WTC11 (cell line): ENCODE measurements at places on chromosomes 16 and 17. TPM values are rescaled to one million over a fixed set of nuclear protein-coding genes. Genes with fewer than 3 reads are reported as not detected.

The FGF11 gene
- total RNA-seq: 19.8 to 29.1 TPM (median 28.0 TPM) in 3 replicates

The EPX gene
- total RNA-seq: not detected in 3 replicates

DNA sequence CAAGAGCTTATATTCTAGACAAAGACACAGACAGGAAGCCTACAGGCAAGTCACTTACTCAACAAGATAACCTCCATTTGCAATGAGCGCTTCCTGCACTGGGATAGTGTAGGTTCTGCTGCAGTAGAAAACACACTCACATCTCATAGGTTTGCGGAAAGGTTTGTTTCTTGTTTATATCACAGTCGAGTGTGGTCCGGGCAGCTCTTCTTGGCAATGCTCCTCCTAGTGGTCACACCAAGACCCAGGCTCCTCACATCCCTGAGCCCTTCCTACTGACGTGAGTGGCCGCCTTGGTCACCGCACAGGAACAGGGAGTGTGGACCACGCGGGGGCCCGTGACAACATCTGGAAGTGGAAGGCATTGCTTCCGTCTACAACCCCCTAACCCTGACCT, 48.0 kb upstream of the RBFOX3 start:
- peaks cover 15% of the 10 kb centered on the region for H3K36me3 ChIP-seq
- peaks cover 31% of the 10 kb centered on the region for H3K4me1 ChIP-seq
- peak; percentile 63 for DNase-seq
- H3K4me3 ChIP-seq: peak overlapping the region; percentile 31

GRCh38 chr16:67672306-67672705, 5.7 kb downstream of the C16orf86 start:
- no peak overlapping the region for H3K4me3 ChIP-seq
- peak overlapping the region; percentile 30; the same call in 1 of the 2 replicates for H3K27ac ChIP-seq
- DNase-seq: no peak
- peaks cover under 1% of the 10 kb centered on the region for H3K4me1 ChIP-seq

GRCh38 chr16:69848637-69849545, 86.8 kb downstream of the WWP2 start:
- H3K27ac ChIP-seq: peak overlapping the region; percentile 41; the same call in 1 of the 2 replicates
- H3K4me3 ChIP-seq: no peak overlapping the region
- H3K4me1 ChIP-seq: peaks cover 12% of the 10 kb centered on the region
- H3K27me3 ChIP-seq: no peaks in the 10 kb centered on the region

DNA sequence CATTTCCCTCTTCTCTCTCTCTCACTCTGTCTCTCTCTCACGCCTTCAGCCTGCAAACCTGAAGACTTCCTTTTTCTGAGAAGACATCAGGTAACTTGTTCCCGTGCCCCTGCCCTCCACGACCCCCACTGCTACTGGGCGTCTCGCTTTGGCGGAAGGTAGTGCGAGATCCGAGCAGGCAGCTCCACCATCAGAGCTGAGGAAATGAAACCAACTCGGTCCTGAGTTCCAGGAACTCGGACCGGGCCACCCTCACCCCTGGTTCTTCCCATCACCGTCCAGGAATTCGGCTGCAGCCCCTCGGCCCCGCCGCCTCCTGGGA, 585 bp downstream of the MLKL start:
- H3K4me3 ChIP-seq: peak overlapping the region; percentile 91
- peak overlapping the region; percentile 37; the same call in 1 of the 2 replicates for H3K27ac ChIP-seq
- H3K4me1 ChIP-seq: peaks cover 21% of the 10 kb centered on the region
- H3K27me3 ChIP-seq: peaks cover 38% of the 10 kb centered on the region

GRCh38 chr17:15377616-15378015, 36.2 kb upstream of the TEKT3 start:
- H3K4me3 ChIP-seq: no peak overlapping the region
- no peak for DNase-seq
- H3K4me1 ChIP-seq: no peaks in the 10 kb centered on the region

- DNase-seq: no peak
- no peaks in the 10 kb centered on the region for H3K27me3 ChIP-seq
- H3K4me3 ChIP-seq: no peak overlapping the region
- H3K36me3 ChIP-seq: no peaks in the 10 kb centered on the region
Observed at GRCh38 chr17:13158494-13159240, 140.8 kb upstream of the ELAC2 start.

- H3K4me3 ChIP-seq: no peak overlapping the region
- DNase-seq: no peak
- no peaks in the 10 kb centered on the region for H3K4me1 ChIP-seq
- no peak overlapping the region for H3K27ac ChIP-seq
- H3K27me3 ChIP-seq: peaks cover 20% of the 10 kb centered on the region
Observed at GRCh38 chr17:34644941-34645550, 65.7 kb downstream of the TMEM132E start.

- no peak for DNase-seq
- peaks cover 15% of the 10 kb centered on the region for H3K36me3 ChIP-seq
- H3K27ac ChIP-seq: no peak overlapping the region
- no peaks in the 10 kb centered on the region for H3K27me3 ChIP-seq
- no peak overlapping the region for H3K4me3 ChIP-seq
- H3K4me1 ChIP-seq: no peaks in the 10 kb centered on the region
Observed at GRCh38 chr16:69942099-69942491, 9.0 kb upstream of the CLEC18A start.

- no peak overlapping the region for H3K27ac ChIP-seq
- H3K4me1 ChIP-seq: peaks cover 13% of the 10 kb centered on the region
- peaks cover 15% of the 10 kb centered on the region for H3K36me3 ChIP-seq
Observed at GRCh38 chr16:70348991-70349390, 2.3 kb downstream of the DDX19A start.

- no peak for DNase-seq
- H3K4me3 ChIP-seq: no peak overlapping the region
- no peaks in the 10 kb centered on the region for H3K36me3 ChIP-seq
- peaks cover 15% of the 10 kb centered on the region for H3K4me1 ChIP-seq
Observed at GRCh38 chr17:81018044-81018802, 16.7 kb upstream of the BAIAP2 start.

DNA sequence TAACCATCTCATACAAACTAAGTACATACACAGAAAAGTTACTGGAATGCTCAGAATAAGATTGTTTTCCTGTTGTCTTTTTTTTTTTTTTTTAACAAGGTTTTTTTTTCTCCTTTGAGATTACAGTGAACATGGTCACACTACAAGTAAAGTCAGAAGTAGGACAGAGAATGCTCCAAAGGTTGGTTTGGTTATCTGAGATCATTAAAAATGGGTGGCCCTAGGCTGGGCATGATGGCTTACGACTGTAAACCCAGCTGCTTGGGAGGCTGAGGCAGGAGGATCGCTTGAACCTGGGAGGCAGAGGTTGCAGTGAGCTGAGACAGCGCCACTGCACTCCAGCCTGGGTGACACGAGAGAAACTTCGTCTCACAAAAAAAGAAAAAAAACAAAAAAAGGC, 6.9 kb upstream of the ST6GALNAC1 start:
- peaks cover 5% of the 10 kb centered on the region; the same call in 1 of the 2 replicates for H3K27me3 ChIP-seq
- peaks cover 6% of the 10 kb centered on the region; the same call in 1 of the 2 replicates for H3K36me3 ChIP-seq
- H3K4me1 ChIP-seq: no peaks in the 10 kb centered on the region
- no peak for DNase-seq
- no peak overlapping the region for H3K27ac ChIP-seq
- H3K4me3 ChIP-seq: no peak overlapping the region
